ENCODE measurements at places on chromosomes 7 and 10.

- no peak for DNase-seq
Observed at GRCh38 chr10:7036951-7037350, 373.9 kb downstream of the SFMBT2 start.

GRCh38 chr7:133051066-133051465, 30.8 kb downstream of the CHCHD3 start:
- peak; percentile 40 for DNase-seq

DNA sequence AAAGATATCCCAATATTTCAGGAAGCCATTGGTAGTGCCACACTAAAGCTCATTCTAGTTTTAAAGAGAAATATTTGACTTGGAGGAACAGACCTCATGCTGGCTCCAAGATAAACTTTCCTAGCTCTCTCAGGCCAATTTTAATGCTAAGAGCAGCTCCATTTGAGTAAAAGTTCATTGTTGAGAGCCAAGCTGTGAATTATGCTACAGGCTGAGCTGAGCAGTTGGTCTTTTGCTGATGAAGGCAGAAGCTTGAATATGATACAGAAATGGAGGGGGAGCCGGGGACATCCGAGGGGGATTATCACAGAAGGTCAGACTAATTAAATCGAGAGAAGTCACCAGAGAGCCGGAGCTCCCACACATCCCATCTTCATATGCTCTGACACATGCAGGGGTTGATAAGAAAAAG, 175.7 kb upstream of the AUTS2 start:
- DNase-seq = no peak

DNA sequence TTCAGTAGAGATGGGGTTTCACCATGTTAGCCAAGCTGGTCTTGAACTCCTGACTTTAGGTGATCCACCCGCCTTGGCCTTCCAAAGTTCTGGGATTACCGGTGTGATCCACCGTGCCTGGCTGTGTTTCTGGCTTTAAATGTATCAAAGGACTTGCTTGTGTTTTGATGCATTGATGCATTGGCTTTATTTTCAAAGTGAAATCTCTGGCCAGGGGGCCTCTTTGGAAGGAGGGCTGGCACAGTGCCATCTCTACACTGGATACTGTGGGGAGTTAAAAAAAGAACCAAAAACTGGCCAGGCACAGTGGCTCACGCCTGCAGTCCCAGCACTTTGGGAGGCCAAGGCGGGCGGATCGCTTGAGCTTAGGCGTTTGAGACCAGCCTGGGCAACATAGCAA, 16.0 kb downstream of the MNX1 start:
- DNase-seq = no peak

GRCh38 chr7:693280-693679, 33.2 kb upstream of the DNAAF5 start:
- no peak for DNase-seq

- DNase-seq = peak; percentile 69
Observed at GRCh38 chr7:130838738-130839137, 104.7 kb upstream of the KLF14 start.

All from GM13977 (cell line).